ENCODE measurements at places on chromosomes 4 and X. TPM values are rescaled to one million over a fixed set of nuclear protein-coding genes. Genes with fewer than 3 reads are reported as not detected.

DNA sequence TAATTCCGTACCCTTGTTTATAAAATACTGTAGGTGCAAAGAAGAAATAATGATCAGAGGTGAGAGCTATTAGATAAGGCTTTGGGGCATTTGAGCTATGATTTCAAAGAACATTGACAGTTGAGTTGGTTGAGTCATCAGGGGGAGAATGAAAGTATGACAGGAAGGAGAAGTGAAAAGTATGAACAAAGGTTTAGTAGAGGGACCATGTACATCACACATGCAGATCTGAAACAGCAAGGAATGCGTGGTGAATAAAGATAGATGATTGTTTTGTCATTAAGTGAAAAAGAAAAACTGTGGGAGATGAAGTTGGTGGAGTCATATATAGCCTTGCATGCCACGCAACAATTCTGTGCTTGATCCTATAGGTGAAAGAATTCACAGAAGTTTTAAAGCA, 163.1 kb downstream of the ARAP2 start:
- no peak for DNase-seq
- H3K27ac ChIP-seq = no peak overlapping the region
- H3K27me3 ChIP-seq = no peaks in the 10 kb centered on the region
- H3K36me3 ChIP-seq = no peaks in the 10 kb centered on the region

Gene EVC
- total RNA-seq = 27.5 TPM

DNA sequence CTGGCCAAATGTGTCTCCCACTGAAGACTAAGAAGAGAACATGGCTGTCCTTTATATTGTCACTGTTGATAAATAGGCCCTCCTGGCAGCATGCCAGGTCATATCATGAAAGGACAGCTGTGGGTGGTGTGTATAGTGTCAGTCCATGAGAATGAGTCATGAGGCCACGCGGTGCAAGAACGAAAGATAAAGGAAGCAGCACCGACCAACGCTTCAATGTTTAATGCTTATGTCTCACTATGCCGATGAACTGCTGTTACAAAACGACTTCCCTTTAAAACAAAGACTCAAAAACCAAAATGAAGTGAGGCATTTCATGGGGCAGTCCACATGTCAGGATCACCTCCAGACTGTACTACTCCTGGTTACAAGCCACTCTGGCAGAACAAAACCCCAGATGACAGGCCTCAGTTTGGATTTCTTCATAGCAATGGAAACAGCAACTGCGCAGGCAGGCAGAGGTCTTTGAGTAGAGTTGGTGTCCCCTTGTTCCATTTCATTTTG, 5.2 kb upstream of the TCEANC start:
- H3K4me3 ChIP-seq = no peak overlapping the region
- H3K27ac ChIP-seq = no peak overlapping the region
- DNase-seq = no peak
- H3K36me3 ChIP-seq = no peaks in the 10 kb centered on the region

Gene RASL11B
- total RNA-seq = 3.1 TPM

DNA sequence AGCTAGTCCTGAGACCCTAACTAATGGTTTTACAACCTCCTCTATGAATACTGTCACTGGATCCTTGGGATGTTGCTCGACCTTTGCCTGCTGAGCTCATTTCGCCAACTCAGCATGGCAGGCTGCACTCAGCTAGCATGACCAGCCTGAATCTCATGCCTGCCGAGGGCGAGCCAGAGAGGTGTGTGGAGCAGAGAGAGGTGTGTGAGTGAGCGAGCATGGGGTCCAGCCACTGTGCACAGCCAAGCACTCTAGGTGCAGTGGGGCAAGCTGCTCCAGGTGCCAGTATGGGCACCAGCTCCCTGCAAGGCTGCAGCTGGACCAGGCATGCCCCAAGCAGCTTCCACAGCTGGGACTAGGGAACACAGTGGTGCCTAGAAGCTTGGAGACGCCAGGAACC, 410.9 kb downstream of the PCDH10 start:
- H3K4me1 ChIP-seq = no peaks in the 10 kb centered on the region
- DNase-seq = no peak
- no peaks in the 10 kb centered on the region for H3K27me3 ChIP-seq
- no peaks in the 10 kb centered on the region for H3K36me3 ChIP-seq

DNA sequence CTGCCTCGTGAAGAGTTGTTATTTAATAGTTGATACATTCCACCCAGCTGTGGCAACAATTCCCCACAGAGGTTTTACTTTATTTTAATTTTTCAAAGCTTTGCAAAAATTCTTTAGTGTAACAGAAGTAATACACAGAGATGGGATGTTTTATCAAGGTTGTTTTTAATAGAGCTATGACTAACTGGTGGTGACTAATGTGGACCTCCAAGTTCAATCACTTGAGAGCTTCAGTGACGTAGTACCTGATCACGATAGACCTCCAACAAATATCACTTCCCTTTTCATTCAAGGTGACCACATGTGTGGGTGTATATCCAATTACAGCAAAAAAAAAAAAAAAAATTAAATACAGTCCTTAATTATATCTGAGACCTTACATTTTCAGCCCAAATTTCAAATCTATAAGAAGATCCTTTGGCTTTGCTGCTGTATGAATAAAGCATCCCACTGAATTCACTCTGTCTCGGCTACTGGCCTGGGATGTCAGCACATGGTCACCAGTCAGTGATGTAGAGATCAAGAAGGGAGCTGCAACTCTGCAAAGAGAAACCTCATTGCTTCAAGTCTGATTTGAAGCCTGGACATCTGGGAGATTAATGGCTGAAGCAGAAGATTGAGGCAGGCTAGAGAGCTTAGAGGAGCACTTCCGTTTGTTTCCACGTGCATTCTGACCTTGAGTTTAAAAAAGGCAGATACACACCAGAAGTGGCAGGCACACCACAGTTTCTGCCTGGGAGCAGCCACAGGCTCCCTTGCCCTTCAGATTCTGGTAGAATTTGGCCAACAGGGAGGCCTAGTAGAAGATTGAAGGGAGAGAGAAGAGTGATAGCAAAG, 345.9 kb upstream of the NOCT start:
- no peaks in the 10 kb centered on the region for H3K27me3 ChIP-seq
- no peaks in the 10 kb centered on the region for H3K4me1 ChIP-seq
- H3K36me3 ChIP-seq = no peaks in the 10 kb centered on the region
- no peak overlapping the region for H3K4me3 ChIP-seq
- no peak overlapping the region for H3K27ac ChIP-seq

GRCh38 chr4:146930673-146931072, 15.0 kb downstream of the TTC29 start:
- H3K27me3 ChIP-seq = no peaks in the 10 kb centered on the region
- DNase-seq = no peak
- no peak overlapping the region for H3K27ac ChIP-seq
- H3K4me3 ChIP-seq = no peak overlapping the region
- no peaks in the 10 kb centered on the region for H3K36me3 ChIP-seq
- no peaks in the 10 kb centered on the region for H3K4me1 ChIP-seq
